GDM1 (cell line): ENCODE measurements at places on chromosomes 3 and 15.

- DNase-seq, result no peak
These were observed 48.6 kb upstream of the LDHAL6B start for GRCh38 chr15:59157840-59158700.

- peak; percentile 68 for DNase-seq
These were observed 37.7 kb downstream of the SENP8 start for GRCh38 chr15:72155635-72156616.

DNA sequence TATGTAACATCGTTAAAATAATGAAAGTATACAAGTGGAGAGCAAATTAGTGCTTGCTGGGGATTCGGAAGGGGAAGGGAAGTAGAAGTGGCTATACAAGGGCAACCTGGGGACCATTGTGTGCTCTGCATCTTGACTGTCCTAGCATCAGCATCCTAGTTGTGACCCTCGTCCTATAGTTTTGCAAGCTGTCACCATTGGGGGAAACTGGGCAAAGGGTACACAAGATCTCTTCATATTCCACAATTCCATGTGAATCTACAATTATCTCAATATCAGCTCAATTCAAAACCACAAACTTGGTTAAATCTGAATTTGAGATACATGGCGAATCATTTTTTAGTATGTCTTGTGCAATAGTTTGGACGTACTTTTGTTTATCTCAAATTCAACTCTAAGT, 30.9 kb downstream of the WNT7A start:
- DNase-seq, result no peak

- DNase-seq, result peak; percentile 76
These were observed 10.0 kb downstream of the GNAI2 start for GRCh38 chr3:50245831-50246516.

- no peak for DNase-seq
These were observed 204.8 kb downstream of the PDZRN3 start for GRCh38 chr3:73419942-73420341.

DNA sequence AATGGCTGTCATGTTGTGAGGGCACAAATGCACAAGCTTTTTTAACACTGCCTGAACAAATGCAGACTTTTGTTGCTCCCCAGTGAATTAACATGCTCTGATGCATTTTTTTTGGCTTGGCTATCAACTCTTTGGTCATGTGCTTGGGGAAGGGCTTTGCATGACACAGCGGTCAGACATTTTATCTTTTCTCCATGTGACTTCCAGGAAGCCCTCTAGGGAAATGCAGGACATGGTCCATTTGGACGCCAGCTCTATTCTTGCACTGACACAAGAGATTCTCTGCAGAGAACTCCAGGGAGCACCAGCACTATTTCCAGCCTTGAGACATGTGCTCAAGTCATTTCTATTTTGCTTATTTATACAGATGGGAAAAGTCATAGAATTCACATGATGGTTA, 46.2 kb downstream of the NEK11 start:
- DNase-seq, result no peak

GRCh38 chr15:90287101-90287500, 21.6 kb downstream of the NGRN start:
- peak; percentile 24 for DNase-seq

DNA sequence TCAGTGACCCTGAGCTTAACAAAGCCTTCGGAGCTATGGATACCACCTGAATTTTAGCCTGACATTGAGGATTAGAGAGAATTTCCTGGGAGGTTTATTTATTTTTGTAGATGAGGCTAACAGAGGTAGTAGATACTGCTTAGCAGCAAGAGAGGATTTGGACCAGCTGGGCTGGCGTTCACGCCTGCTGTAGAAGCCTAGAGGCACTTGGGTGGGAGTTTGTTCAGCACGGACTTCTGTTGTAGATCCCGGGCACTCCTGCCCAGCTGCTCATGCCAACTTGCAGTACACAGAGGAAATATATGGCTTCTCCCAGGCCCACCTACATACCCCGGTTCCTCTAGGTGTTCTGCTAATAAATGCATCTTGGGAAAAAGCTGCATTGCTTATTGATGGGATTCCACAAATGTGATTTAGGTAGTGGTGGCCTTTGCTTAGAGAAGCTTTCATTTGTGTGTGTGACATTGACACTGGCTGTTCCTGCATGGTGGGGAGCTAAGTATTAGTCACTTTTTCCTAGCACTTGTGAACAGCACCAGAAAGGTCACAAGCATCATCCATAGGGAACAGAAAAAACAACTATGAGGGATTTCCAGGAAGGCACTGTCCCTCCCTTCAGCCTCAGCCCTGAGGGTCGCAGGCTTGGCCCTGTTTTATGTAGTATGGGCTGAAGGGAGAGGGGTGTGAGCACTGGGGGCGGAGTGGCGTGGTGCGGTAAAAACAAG, 324.8 kb upstream of the LRRFIP2 start:
- DNase-seq, result no peak
